Natural killer cell (primary cell): ENCODE measurements at places on chromosomes 16 and 17.

GRCh38 chr17:39775031-39775430 lies 37.3 kb downstream of the GRB7 start:
- peak overlapping the region; percentile 31 for H3K4me3 ChIP-seq
- peaks cover 62% of the 10 kb centered on the region for H3K4me1 ChIP-seq
- no peak for DNase-seq
- peak overlapping the region; percentile 85 for H3K27ac ChIP-seq
- peaks cover 14% of the 10 kb centered on the region for H3K36me3 ChIP-seq

DNA sequence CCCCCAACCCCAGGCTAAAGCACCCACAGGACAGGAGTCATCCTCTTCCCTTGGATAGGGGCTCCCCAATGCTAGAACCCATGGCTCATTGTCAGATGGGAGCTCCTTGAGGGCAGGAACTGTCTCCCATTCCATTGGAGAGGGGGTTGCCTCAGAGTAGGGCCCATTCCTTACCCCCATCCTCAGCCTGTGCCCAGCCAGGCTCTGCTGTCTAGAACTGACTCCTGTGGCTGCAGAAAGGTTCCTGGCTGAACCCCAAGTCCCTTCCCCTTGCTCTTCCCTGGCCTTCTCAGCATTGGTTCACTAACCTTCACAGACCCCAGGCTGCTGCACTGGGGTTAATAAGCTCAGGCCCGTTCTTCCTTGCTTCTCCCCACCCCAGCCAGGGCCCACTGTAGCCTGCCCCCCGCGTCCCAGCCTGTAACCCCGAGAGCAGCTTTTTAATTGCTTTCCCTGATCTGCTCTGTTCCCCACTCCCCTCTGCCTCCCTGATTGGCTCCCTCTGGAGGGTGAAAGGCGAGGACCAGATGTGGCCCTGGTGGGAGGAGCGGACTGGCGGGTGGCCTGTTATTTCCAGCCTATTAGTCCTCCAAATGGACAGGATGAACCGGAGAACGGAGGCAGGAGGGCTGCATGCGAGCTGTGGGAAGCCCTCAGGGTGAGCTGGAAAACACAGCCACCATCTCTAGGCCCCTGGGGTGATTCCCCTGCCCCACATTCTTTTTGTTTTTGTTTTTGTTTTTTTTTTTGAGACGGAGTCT lies 6.0 kb upstream of the GFAP start:
- H3K36me3 ChIP-seq: no peaks in the 10 kb centered on the region
- DNase-seq: no peak
- peaks cover 5% of the 10 kb centered on the region for H3K27me3 ChIP-seq
- peaks cover 4% of the 10 kb centered on the region for H3K4me1 ChIP-seq
- H3K27ac ChIP-seq: no peak overlapping the region

DNA sequence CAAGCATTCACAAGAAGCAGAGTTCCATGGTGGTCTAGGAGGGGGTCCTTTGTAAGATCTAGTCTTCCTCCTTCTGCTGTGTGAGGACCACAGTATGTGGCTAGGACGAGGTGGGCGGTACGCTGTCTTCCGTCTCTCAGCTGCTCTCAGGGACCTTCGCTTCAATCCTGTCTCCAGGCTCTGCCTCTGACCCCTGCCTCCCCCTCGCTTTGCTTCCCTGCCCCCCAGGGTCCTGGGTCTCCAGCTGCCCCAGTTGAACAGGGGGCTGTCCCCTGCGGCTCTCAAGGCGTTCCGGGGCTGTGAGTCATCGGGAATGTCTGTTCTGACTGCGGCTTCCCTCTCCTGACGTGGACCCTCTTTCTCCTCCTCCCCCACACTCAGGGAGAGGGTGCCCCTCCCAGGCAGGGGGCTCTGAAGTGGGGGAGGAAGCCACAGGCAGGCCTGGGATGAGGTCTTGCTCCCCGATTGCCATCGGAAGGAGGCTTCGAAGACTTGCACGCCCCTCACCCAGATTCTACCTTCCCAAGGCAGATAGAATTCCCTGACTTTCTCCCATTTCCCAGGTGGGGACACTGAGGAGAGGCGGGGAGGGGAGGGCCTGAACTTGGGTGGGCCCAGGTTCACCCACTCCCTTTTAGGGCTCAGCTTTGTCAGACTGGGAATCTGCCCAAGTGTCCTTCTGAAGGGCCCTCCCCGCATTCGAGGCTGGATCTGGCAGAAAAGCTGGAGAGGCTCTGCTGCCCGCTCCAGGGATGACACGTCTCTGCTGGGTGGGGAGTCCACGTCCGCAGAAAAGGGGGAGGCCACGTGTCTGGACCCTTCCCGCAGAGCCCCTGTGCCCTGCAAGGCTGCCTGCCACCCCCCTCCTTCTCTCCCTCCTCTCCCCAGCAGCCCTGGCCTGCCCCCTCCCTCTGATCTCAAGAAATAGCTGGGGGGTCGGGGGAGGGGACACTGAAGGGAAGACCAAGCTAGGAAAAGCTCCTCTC lies 9.1 kb upstream of the COL1A1 start:
- peak; percentile 1 for DNase-seq
- no peak overlapping the region for H3K4me3 ChIP-seq
- peaks cover 17% of the 10 kb centered on the region for H3K4me1 ChIP-seq
- no peaks in the 10 kb centered on the region for H3K36me3 ChIP-seq
- peaks cover 6% of the 10 kb centered on the region for H3K27me3 ChIP-seq

DNA sequence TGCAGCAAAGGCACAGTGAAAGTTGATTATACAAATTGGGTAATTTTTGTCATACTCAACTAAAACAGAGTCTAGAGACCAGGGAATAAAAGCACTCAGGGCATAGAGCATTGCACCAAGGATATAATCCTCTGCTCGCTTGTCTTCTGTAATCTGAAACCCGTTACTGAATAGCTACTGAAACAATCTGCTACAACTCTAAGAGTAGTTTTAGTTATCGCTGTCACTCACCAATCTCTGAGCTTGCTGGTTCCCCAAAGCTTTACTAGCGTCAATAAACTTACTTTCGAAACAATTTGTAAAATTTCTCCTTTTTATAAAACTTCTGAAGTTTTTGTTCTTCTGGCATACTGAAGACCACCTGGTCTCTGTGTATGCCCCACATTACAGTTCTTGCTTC lies 22.9 kb upstream of the SLC35G3 start:
- H3K27ac ChIP-seq: peak overlapping the region; percentile 93
- H3K36me3 ChIP-seq: no peaks in the 10 kb centered on the region
- no peaks in the 10 kb centered on the region for H3K27me3 ChIP-seq

DNA sequence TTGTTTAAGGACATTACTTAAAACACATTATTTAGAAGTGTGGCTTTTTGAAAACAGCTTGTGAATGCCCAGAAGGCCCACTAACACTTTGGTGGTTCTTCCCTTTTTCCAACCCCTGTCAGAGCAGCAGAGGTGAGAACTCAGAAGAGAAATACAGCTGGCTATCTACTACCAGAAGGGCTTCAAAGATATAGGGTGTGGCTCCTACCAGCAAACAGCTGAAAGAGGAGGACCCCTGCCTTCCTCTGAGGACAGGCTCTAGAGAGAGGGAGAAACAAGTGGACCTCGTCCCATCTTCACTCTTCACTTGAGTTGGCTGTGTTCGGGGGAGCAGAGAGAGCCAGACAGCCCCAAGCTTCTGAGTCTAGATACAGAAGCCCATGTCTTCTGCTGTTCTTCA lies 6.9 kb upstream of the RAPGEFL1 start:
- H3K4me3 ChIP-seq: no peak overlapping the region
- H3K36me3 ChIP-seq: peaks cover 61% of the 10 kb centered on the region
- no peaks in the 10 kb centered on the region for H3K27me3 ChIP-seq
- H3K4me1 ChIP-seq: no peaks in the 10 kb centered on the region
- no peak for DNase-seq

GRCh38 chr16:80039777-80040176 lies 439.2 kb upstream of the MAF start:
- no peak for DNase-seq
- H3K4me1 ChIP-seq: no peaks in the 10 kb centered on the region
- H3K36me3 ChIP-seq: no peaks in the 10 kb centered on the region
- H3K27me3 ChIP-seq: no peaks in the 10 kb centered on the region
- H3K4me3 ChIP-seq: no peak overlapping the region
- H3K27ac ChIP-seq: no peak overlapping the region

GRCh38 chr17:2462481-2462880 lies 49.2 kb downstream of the METTL16 start:
- no peaks in the 10 kb centered on the region for H3K4me1 ChIP-seq
- no peak overlapping the region for H3K27ac ChIP-seq
- H3K27me3 ChIP-seq: no peaks in the 10 kb centered on the region
- H3K4me3 ChIP-seq: no peak overlapping the region

GRCh38 chr16:23879735-23880373 lies 44.1 kb downstream of the PRKCB start:
- H3K27ac ChIP-seq: no peak overlapping the region
- H3K4me1 ChIP-seq: peaks cover 34% of the 10 kb centered on the region
- H3K27me3 ChIP-seq: no peaks in the 10 kb centered on the region
- no peak overlapping the region for H3K4me3 ChIP-seq
- DNase-seq: no peak

- H3K27me3 ChIP-seq: no peaks in the 10 kb centered on the region
- H3K27ac ChIP-seq: peak overlapping the region; percentile 70
- no peak overlapping the region for H3K4me3 ChIP-seq
- no peaks in the 10 kb centered on the region for H3K36me3 ChIP-seq
- DNase-seq: no peak
- H3K4me1 ChIP-seq: peaks cover 74% of the 10 kb centered on the region
These were observed 33.7 kb upstream of the LITAF start for GRCh38 chr16:11620243-11621003.

DNA sequence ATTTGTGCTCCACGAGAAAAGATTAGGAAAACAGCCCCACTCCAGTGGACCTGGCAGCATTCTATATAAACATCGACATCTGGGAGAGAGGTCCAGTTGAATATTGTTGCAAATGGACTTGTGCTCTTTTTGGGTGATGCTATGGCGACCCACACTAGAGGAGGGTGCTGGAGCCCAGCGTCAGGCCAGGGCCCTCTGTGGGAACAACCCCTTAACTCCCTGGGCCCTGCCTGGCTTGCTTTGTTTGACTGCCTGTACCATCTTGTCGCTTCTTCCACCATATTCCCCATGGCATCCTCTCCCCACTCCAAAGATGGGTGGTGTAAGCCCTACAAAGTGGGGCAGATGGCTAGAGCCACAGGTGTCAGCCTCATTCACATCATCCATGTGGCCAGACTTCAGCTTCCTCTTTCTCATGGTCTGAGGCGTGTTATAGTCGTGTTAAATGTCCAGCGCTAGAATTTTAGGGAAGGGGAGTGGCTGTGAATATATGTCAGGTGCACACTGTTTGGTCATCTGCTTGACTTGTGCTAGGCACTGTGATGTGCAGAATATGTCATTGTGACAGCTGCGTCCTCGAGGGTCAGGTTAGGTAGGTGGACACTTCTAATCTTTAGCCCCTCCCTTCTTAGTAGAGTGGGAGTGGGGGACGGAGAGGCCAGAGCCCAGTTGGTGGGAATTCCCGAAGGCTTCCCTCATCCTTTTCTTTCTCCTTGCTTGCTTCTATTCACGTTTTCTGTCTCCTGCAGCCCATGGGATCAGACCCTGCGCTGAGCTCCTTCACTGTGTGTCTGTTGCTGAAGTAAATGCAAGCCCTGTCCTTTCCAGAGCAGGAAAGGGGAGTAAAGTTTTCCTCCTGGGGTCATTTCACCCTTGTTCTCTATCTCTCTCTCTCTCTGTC lies 49.8 kb downstream of the MPRIP start:
- no peaks in the 10 kb centered on the region for H3K27me3 ChIP-seq
- H3K27ac ChIP-seq: no peak overlapping the region
- no peak for DNase-seq

- no peaks in the 10 kb centered on the region for H3K27me3 ChIP-seq
- peaks cover 89% of the 10 kb centered on the region for H3K36me3 ChIP-seq
- no peaks in the 10 kb centered on the region for H3K4me1 ChIP-seq
- DNase-seq: no peak
These were observed 67.9 kb downstream of the ZZEF1 start for GRCh38 chr17:4074831-4075495.

DNA sequence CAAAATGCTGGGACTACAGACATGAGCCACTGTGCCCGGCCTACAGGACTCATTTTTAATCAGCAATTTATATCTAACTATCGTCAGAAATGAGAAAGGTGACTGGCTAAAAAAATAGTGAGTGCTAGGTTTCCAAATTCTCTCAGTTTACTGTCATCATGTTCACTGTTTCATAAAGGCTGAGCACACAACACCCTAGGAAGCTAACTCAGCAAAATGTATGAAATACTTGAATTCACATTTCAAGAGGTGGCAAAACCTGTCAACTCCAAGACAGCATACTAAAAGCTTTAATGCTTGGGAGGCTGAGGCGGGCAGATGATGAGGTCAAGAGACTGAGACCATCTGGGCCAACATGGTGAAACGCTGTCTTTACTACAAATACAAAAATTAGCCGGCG lies 16.7 kb downstream of the WDR45B start:
- no peak overlapping the region for H3K27ac ChIP-seq
- H3K27me3 ChIP-seq: no peaks in the 10 kb centered on the region
- H3K4me1 ChIP-seq: no peaks in the 10 kb centered on the region
- no peak for DNase-seq

DNA sequence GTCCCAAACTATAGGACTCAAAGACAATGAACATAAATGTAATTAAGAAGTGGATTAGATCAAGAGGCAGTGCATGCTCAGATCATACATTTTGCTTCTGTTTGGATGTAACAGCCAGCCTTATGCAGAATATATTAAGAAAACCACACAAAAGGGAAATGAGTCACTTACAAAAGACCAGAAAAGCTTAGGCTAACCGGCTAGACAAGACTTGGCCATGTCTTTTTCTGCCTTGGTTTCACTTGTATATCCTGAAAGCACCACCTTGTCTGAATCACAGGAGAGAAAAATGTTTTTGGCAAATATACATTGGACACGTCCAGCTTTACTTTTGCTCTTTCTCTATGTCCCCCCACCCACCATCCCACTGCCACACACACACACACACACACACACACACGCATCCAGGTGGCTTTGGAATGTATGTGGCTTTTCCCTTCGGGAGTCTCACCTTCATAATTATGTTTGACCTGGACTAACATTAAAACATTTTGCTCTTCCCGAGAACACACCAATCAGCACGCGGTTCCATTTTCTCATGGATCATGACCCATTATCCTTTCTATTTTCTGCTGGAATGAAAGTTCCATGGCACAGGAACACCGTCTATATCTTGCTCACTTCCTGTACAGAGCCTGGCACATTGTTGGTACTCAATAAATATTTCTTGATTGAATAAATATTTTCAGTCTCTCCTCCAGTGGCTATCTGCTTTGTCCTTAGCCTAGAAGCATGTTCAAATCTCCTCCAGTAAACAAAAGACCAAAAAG lies 64.6 kb downstream of the CDK5R1 start:
- H3K4me1 ChIP-seq: peaks cover 33% of the 10 kb centered on the region
- H3K36me3 ChIP-seq: no peaks in the 10 kb centered on the region
- DNase-seq: no peak
- no peak overlapping the region for H3K4me3 ChIP-seq
- H3K27me3 ChIP-seq: no peaks in the 10 kb centered on the region
- H3K27ac ChIP-seq: peak overlapping the region; percentile 28

GRCh38 chr16:66344533-66345145 lies 21.9 kb upstream of the CDH5 start:
- H3K4me3 ChIP-seq: no peak overlapping the region
- no peaks in the 10 kb centered on the region for H3K4me1 ChIP-seq
- no peak for DNase-seq
- no peaks in the 10 kb centered on the region for H3K27me3 ChIP-seq
